B cell (primary cell): ENCODE measurements at places on chromosomes 4 and X. TPM values are rescaled to one million over a fixed set of nuclear protein-coding genes. Genes with fewer than 3 reads are reported as not detected.

DNA sequence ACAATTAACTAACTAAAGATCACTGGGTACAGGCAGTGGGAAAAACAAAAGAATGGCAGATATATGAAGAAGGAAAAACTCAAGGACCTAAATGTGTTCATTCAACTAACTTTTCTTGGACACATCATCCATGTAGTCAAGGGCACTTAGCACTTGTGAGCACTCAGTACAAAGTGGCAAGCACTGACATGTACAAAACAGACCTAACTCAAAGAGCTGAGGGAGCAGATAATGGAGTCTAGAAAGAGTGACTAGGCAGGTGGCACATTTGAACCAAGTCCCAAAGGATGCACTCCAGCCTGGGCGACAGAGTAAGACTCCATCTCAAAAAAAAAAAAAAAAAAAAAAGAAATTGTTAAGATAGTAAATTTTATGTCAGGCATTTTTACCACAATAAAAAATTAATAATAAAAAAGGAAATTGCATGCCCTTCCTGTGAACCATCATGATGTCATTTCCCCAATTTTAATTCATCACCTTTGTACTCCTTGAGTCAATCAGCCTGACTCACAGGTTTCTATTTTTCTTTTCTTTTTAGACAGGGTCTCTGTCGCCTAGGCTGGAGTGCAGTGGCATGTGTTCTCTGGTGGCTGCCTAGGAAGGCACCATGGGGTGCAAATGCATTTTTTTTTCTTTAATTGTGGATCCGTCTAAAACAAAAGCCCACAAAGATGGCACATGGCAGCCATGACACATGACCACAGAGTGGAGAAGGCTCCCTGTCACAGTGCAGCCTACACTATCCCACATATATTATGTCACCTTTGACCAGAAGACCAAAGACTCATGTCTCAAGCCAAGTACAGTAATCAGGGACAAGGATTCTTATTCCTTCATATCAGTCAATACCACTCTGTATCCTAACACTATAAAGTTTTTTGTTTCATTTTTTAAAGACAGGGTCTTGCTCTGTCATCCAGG is 91.9 kb downstream of the CHST7 start:
- DNase-seq = no peak

GRCh38 chrX:9622128-9622527 is 143.5 kb downstream of the GPR143 start:
- DNase-seq = no peak

- DNase-seq = no peak
Observed at GRCh38 chrX:31397119-31397518, 325.3 kb upstream of the FTHL17 start.

DNA sequence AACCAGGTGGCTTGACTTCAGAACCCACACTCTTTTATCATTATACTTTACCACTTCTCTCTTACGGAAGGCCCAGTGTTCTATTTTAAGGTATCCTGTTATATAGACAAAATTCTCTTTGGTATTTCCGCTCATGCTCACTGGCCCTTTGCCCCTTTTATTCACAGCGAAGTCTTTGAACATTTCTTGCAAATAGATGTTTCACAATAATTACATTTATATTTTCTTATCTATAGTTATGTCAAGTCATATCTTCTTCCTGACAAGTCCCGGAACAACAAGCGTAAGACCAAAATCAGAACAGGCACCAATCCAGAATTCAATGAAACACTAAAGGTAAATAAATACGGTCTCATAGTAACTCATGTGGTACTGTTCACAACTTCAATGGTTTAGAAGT is 102.0 kb downstream of the SYTL5 start:
- DNase-seq = no peak

DNA sequence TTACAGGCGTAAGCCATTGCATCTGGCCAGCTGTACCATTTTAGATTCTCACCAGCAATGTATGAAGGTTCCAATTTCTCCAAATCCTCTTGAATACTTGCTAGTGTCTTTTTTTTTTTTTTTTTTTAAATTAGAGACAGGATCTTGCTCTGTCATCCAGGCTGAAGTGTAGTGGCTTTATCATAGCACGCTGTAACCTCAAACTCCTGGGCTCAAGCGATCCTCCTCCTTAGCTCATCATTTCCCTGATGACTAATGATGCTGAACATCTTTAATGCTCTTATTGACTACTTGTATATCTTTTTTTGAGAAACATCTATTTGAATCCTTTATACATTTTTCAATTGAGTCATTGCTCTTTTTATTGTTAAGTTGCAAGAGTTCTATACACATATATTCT is 40.3 kb downstream of the HDAC8 start:
- DNase-seq = no peak

GRCh38 chr4:39937683-39938268 is 39.9 kb downstream of the PDS5A start:
- DNase-seq = no peak

Gene DCTD
- total RNA-seq = 66.0 and 75.8 TPM in 2 replicates

Gene CT45A5
- total RNA-seq = not detected in 2 replicates
